Stimulated activated CD8-positive, alpha-beta memory T cell treated with anti-CD3 and anti-CD28 coated beads, Interleukin-15, amount 100 ng/mL, for 1 hour (primary cell): ENCODE measurements at places on chromosomes 13 and 19.

GRCh38 chr19:41691268-41691970 lies 3.3 kb upstream of the CEACAM7 start:
- no peak for DNase-seq

- DNase-seq: no peak
Measured at GRCh38 chr19:15303105-15303780, 29.1 kb downstream of the BRD4 start.

DNA sequence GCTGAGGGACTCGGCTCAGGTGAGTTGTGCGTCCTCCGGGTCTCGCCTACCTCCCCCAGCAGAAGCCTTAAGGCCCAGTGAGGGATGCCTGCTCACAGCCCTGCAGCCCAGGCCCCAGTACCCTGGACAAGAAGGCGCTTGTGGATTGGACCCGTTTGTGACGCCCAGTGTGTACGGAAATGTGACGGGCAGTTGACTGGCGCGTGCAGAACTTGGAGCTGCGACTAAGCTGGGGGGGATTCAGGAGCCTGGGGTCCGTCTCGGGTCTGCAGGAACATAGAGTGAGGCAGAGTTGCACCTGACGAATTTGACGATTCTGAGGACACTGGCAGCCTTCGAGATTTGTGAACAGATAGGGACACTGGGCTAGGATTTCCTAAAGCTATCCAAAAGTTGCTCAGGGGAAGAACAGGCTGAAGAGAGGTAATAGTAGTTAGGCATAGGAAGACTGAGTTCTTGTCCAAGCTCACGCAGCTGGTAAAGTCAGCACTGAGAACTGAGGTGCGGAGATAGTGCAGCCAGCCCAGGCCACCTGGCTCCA lies 519 bp downstream of the ZNF551 start:
- DNase-seq: no peak

DNA sequence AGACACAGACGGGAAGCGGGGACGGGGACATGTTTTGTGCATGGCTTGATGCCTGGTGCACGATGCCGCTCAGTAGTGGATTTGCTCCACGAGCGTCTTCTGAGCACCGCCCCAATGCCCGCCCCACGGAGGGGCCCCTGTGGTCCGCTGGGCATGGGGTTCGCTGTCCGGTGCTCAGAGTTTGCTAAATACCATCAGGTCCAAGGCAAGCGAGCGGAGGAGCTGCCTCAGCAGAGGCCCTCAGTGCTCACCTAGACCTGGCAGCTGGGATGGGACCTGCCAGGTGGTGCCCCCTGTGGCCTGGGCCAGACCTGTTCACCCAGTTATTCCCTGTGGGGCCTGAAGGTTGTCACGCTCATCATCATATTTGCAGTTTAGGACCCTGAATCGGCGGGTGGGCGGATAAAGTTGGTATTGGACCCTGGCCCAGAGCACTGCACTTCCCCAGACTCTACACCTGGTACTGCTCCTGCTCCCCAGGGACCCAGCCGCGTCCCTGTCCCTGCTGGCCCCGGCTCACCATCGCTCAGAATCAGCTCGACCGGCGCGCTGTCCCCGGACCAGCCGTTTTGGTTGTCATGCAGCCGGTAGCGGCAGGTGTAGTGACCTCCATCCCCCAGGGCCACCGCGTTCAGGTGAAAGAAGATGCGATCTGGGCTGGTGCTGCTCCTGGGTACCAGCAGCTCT lies 2.3 kb downstream of the A1BG start:
- no peak for DNase-seq

DNA sequence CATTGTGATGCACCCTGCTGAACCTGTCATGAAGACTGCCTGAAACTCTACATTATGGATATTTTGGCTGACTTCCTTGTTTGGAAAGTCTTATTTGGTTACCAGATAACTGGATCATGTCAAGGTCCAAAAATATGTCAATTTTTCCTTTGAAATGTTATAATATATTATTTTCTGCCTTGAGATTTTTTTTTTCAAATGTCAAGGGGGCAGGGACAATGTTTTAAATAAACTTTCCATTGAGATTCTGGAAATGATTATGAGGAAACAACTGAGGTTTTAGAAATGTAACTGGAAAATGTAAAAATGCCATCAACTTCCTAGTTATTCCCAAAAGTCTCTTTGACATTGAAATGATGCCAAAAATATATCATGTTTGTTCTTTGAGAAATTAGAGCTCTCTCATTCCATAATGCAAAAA lies 117.0 kb downstream of the RFC3 start:
- DNase-seq: no peak

GRCh38 chr19:10155839-10156238 lies 36.1 kb upstream of the EIF3G start:
- no peak for DNase-seq

DNA sequence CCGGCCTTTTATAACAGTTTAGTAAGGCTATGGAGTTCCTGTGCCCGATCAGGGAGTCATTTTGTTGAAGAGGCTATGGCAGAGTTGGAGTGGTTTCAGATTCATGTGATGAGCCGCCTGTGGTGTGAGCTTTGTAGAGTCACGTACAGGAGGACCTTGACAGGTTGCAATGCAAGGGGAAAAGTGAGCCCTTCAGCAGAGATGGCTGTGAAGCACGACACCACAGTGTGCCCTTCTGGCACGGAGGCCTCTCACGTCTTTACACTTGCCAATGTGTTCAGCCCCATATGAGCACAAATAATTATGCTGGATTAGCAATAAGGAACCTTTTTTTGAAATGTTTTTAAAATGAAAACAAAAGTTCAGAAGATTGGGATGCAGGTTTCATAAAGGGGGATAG lies 499.8 kb downstream of the LIG4 start:
- DNase-seq: no peak

DNA sequence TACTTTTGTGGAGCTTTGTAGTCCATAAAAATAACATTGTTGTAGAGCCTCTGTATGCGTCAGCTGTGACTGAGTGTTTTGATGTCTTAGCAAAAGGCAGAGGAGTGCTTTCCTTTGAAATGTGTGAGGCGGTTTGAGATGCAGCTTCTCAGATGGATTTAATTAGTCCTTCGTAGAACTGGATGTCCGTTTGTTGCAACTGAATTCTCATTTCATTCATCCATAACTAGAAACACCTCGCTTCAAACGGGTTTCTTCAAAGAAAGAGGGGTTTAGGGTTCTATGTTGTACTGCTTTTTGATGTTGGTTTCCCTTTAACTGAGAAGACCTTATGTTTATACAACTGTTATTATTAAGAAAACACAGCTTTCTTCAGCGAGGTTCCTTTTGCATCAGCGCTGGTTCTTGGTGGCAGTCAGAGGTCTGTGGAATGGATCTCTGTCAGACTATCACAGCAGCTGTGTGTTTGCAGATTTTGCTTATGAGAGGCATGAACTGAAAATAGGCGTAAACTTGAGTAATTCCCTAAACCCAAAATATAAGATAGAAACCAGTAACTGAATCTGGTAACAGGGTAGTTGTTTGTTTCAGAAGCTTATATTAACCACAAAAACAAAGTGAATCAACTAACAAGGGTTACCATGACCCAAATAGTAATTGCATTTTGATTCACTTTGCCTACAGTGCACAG lies 194.4 kb downstream of the GGACT start:
- DNase-seq: no peak

GRCh38 chr13:85347251-85347650 lies 452.0 kb downstream of the SLITRK6 start:
- no peak for DNase-seq

- no peak for DNase-seq
Measured at GRCh38 chr19:24004166-24004565, 82.8 kb upstream of the ZNF254 start.

DNA sequence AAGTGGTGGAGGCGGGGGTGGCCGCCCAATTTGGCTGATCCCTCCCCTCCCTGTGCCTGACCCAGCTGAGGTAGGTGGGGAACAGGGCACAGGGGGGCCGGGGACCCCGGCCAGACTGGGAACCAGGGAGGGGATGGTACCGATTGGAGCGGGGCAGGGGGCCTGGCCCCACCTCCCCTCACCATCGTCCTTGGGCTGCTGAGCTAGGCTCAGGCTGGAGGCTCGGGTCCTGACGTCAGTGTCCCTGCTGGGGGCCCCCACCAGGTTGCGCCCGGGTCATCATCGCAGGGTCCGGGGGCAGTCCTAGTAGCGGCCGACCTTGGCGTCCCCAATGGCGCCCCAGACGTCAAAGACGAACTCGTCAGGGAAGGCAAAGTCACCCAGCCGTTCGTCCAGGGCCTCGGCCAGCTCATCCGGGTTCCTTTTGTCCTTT lies 3.0 kb upstream of the PTGER1 start:
- no peak for DNase-seq

DNA sequence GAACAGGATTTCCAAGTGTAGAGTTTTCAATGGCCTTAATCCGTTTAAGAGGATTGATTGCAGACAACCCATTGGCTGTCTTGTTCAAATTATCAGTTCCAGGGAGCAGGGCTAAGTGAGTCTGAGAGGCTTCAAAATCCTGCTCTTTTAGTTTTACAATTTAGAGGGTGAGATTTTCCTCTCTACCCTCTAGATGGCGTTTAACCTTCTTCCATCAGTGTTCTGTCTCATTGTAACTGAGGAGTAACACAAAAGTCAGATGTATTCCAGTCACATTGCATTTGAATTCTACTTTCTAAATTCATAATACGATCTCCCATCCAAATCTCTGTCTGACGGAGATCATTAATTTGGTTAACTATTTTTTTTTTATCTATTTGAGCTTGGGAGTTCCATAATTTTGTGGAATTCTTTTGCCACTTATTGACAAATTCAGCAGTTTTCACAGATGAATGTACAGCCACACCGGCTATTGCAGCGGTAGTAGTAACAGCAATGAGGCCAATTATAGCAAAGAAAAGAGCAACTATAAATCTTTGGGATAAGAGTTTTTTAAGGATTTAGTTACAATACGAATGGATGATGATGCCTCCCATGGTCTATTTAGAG lies 7.8 kb upstream of the C19orf84 start:
- DNase-seq: no peak

GRCh38 chr13:49561062-49561410 lies 24.3 kb downstream of the RCBTB1 start:
- DNase-seq: no peak

DNA sequence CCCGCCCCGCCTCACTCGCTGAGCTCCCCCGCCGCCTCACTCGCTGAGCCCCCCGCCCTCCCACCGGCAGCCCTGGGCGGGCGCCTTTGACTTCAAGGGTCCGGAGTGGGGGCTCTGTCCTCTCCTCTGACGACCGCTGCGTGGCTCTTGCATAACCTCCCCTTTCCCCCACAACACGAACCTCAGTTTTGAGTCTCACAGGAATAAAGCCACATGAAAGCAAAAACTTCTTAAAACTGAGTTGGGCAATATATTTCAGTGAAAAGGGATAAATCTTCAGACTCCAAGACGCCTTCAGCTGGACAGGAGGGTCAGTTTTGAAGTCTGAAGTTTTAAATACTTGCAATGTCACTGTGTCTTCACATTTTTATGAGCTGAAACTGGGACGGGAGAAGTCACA lies 70.6 kb upstream of the C13orf46 start:
- no peak for DNase-seq

DNA sequence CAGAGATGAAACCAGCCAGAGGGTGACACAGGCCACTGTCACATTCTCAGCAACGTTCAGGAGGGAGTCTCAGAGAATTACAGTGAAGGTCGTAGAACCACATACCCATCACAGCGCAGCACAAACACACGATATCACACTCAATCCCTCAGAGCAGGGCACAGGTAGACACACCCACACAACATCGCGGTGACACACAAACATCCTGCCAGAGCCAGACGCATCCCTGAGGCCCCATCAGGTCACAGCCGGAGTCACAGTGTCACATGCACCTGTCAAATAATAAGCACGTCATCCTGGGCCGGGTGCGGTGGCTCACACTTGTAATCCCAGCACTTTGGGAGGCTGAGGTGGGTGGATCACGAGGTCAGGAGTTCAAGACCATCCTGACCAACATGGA lies 17.5 kb downstream of the ELAVL3 start:
- no peak for DNase-seq

DNA sequence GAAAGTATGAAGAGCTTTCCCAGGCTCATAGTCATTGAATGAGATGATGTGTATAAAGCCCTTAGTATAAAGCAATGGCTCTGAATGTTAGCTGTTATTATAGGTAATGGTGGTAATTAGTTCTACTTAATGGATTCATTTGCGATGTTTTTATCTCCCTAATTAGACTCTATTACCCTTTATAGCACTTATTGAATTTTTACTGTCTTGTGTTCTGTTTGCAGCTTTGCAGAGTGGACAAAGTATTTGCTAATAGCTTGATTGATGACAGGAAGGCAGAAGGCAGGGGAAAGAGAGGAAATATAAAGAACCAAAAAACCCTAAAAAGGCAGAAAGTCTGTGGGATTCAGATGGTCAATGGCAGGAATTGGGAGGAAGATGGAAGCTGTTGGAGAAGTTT lies 524.4 kb upstream of the SPRY2 start:
- no peak for DNase-seq

GRCh38 chr13:59834801-59835200 lies 328.9 kb downstream of the DIAPH3 start:
- no peak for DNase-seq

DNA sequence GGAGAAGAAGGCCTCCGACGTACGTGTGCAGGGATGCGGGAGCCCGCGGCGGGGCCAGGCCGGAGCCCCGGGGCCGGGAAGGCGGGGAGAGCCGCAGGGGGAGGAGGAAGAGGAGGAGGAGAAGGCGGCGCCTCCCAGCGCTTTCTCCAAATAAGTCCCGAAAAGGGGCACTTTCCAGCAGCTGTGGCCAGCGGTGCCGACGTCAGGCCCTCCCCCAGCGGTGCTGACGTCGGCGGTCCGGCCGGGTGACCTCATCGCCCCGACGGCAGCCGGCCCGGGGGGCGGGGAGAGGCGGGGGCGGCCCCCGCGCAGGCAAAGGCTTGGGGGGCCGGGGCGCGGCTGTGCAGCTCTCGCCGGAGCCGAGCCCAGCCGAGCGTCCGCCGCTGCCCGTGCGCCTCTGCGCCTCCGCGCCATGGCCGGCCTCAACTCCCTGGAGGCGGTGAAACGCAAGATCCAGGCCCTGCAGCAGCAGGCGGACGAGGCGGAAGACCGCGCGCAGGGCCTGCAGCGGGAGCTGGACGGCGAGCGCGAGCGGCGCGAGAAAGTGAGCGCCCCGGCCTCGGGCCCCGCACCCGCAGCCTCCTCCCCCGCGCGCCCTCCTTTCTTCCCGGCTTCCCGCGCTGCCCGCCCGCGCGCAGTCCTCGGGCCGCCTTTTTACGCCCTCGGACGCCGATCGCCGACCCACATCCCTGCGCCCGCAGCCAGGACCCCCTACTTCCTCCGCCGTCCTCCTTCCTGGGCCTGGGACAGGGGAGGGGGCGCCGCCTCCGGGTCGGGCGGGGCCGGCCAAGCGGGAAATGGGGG lies at the start of gene TPM4:
Gene TPM4, plus strand, starts transcription at position 342 of the 804 bp plus-strand sequence. Its CDS starts 71 bp downstream, at position 413.
- DNase-seq: peak; percentile 70

DNA sequence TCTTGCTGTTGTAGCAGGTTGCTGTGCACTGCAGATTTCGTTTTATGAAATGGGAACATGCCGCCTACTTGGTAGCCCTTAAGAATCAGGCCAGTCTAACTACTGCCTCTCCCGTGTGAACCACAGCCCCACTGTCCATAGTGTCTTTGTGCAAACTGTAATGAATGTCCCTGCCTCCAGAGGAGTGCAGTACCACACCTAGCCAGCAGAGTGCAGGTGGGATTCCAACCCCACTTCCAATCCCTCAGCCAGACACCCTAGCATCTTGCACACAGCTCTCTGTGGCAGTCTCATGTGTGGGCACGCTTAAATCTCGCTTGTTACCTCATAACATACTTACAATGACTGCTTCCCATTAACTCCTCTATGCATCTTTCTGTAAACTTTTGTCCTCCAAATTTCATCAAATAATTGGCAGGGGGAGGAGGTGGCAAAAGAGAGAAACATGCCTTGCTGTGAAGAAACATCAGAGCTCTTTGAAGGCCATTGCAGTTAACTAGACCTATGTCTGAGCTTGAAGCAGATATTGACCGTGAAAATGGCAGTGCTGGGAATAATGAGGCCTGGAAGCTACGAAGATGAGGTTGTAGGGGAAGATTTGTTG lies 47.2 kb downstream of the ZAR1L start:
- peak; percentile 21 for DNase-seq

- DNase-seq: no peak
Measured at GRCh38 chr13:106498571-106498970, 36.9 kb downstream of the EFNB2 start.
